ENCODE measurements at places on chromosomes 11 and 22. TPM values are rescaled to one million over a fixed set of nuclear protein-coding genes. Genes with fewer than 3 reads are reported as not detected.

GRCh38 chr11:15735706-15736105 is 620.6 kb downstream of the SOX6 start:
- H3K27ac ChIP-seq: no peak overlapping the region
- H3K4me1 ChIP-seq: no peaks in the 10 kb centered on the region
- H3K27me3 ChIP-seq: peaks cover 15% of the 10 kb centered on the region
- H3K36me3 ChIP-seq: no peaks in the 10 kb centered on the region
- H3K4me3 ChIP-seq: no peak overlapping the region

DNA sequence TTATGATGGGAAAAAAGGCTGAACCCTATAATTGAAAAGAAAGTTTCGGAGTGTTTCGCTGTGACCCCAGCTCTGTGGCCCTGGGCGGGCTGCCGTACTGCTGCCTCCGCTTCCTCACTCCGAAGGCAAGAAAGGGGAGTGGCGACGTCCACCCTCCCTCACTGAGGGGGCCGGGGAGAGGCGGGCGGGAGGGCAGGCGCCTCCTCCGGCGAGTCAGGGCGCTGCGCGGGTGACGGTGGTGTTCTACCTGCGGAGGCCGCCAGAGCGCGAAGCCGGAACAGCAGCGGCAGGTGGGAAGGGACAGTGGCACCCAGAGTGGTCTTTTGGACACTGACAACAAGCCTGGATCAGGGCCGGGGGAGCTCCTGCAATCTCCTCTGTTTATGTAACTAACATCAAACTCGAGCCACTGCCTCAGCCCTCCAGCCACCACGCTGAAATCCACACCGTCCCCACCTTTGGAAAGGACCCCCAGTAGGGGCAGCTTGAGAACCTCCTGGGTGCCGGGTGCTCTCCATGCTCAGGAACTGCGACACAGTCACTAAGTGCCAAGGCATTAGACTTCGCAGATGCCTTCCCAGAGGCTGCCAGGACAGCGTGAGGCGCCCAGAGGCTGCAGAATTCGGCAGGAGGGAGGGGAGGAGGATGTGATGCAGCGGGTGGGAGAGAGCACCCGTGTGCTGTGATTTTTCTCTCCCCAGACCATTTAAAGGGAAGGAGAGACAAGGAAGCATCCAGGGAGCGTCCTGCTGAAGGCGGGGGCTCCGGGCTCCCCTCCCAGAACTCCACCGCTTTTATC is 25.5 kb downstream of the BID start:
- H3K27ac ChIP-seq: no peak overlapping the region
- H3K27me3 ChIP-seq: no peaks in the 10 kb centered on the region
- H3K4me1 ChIP-seq: peaks cover 6% of the 10 kb centered on the region

DNA sequence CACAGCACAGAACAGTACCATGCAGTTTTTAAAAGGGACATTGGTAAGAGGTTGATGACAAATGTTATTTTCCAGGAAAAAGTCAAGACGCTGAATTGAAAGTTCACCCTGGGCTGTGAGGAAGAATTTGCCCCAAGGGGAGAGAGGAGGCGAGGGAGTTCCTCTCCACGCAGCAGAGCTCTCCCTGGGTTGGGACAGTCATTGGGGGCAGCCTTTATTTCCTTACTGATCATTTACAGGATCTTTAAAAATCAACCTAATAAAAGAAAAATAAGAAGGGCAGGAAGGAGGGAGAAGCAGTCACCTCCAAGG is 49.9 kb upstream of the WNT7B start:
- H3K4me1 ChIP-seq: peaks cover 5% of the 10 kb centered on the region
- no peaks in the 10 kb centered on the region for H3K36me3 ChIP-seq
- H3K27me3 ChIP-seq: no peaks in the 10 kb centered on the region
- H3K4me3 ChIP-seq: no peak overlapping the region
- DNase-seq: no peak
- H3K27ac ChIP-seq: no peak overlapping the region

TRPM5 gene
- total RNA-seq: 0.07 TPM
